ENCODE measurements at places on chromosomes 16 and 17.

- no peak for DNase-seq
Observed at GRCh38 chr16:47470211-47470610, 9.1 kb downstream of the PHKB start.

- no peak for DNase-seq
Observed at GRCh38 chr17:81457401-81457800, 55.2 kb downstream of the ACTG1 start.

- DNase-seq = no peak
Observed at GRCh38 chr16:19864566-19864965, 20.1 kb downstream of the GPRC5B start.

DNA sequence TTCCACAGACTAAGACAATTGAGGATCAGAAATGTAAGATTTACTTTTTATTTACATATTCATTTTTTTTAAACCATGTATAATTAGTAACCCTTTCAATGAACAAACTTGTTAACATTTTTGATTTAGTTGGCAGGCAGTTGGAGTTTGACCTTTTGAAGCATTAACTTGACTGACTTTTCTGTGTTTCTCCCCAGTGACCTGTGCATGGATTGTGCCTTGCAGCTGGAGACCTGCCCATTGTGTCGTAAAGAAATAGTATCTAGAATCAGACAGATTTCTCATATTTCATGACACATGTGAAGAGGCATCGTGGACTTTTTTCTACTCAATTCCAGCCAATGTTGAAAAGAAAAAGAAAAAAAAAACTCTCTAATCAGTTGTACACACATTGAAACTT is 6.4 kb upstream of the ARL2BP start:
- no peak for DNase-seq

GRCh38 chr16:81276323-81276722 is 37.8 kb downstream of the BCO1 start:
- DNase-seq = peak; percentile 41

Data from anterior cingulate cortex (tissue), 58 donors.